Myocyte (in vitro differentiated cells): ENCODE measurements at places on chromosomes 7 and 10.

DNA sequence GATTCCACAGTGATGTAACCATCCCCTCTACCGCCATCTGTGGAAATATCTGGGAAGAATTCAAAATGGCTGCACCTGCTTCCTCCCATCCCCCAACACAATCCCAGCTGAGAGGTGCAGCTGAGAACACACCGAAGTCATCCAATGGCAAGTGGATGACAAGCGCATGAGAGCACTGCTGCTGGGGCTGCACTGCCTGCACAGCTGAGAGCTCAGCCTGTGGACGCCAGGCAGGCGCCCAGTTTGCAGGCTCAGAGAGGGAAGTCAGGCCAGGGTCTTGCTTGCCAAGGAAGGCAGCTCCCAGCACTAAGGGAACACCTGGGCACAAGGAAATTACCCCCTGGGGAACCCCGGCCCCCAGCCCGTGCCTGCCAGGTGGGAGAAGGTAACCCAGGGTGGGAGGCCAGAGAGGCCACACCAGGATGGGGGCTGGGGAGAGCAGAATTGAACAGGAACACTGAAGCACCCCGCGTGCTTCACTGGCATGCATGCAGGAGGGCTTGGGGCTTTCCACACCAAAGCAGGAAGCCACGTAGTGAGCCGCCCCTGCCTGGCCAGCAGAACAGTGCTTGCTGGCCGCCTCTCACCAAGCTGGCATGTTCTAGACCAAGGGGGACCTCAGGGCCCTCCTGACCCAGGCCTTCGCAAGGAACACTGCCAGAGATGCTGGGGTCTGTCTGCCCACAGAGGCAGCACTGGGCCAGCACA, 46.2 kb downstream of the FAM53B start:
- DNase-seq, result peak; percentile 73

- no peak for DNase-seq
These were observed 268.5 kb upstream of the NPSR1 start for GRCh38 chr7:34389332-34390078.

- no peak for DNase-seq
These were observed 139.9 kb upstream of the COBL start for GRCh38 chr7:51456431-51457060.

- no peak for DNase-seq
These were observed 347.3 kb upstream of the AUTS2 start for GRCh38 chr7:69250958-69251357.

DNA sequence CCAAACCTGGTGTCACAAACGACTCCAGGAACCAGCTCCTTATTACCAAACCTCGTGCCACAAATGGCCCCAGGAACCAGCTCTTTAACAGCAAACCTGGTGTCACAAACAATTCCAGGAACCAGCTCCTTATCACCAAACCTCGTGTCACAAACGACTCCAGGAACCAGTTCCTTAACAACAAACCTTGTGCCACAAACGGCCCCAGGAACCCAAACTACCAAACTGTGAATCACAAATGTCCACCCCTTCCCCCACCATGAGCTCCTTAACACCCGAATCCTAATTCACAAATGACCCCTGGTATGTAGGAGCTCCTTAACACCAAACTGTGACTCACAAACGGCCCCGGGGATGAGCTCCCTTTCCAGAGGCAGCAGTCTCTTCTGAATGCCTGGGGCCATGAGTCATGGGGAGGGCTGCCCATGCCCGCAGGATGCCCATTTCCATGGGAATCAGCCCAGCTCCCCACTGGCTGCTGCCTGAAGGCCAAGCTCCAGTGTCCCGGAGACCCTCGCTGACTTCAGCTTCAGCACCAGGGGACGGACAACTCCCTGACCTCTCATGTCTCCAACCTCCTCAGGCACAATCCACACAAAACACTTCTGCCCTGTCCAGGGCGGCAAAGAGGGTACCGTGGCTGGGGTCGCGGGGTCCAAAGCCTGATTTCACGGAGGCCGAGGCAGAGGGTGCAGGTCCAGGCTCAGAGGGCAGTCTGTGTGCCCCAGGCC, 213.1 kb downstream of the ELFN1 start:
- DNase-seq, result peak; percentile 94

GRCh38 chr7:5334671-5335070, 51.9 kb downstream of the SLC29A4 start:
- no peak for DNase-seq

GRCh38 chr10:17802976-17803375, 6.2 kb upstream of the MRC1 start:
- DNase-seq, result no peak

DNA sequence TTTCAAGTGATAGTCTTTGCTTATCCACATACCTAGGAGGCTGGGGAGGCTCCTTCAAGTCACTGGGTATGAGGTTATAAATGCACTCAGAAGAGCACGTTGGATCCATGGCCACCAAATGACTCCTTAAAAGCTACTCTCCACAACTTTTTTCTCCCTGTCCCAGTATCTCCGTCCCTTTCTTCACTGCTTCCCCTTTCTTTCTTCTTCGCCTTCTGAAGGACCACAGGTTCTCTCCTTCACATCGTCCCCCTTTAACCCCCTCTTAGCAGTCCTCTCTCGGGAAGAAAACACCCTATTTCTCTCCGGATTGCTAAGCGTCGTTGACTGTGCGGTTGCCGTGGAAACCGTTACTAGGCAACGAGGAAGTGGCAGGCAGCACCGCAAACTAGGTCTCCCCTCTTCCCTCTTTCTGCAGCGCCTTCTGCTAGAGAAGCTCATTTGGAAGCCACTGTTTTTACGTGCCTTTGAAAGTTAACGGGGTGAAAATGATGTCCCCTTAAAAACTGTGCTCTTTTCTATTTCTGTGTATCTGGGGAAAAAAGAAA, at the start of gene ENKUR:
TSS of gene ENKUR (minus strand) at position 331 of the 548 bp plus-strand sequence. CDS start at position 109, 222 bp downstream.
- DNase-seq, result peak; percentile 95

- DNase-seq, result no peak
These were observed 7.3 kb upstream of the GRIFIN start for GRCh38 chr7:2483494-2483893.

DNA sequence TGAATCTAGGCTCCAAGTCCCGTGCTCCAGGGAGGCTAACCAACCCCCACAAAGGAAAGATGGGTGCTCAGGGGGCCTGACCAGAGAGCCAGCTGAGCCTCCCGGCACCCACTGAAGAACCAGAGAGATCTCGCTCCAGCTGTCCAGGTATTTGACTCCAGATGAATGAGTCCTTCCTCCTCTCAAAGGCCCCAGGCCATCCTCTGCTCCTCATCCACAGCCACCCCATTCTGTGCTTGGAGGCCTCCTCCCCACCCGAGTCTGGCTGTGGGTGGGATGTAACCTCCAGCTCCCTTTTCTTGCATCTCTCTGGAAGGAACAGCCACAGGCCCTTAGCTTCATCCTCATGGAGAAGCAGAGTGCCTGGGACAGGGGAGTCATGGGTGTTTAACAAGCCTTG, 44.6 kb downstream of the VSTM4 start:
- no peak for DNase-seq

DNA sequence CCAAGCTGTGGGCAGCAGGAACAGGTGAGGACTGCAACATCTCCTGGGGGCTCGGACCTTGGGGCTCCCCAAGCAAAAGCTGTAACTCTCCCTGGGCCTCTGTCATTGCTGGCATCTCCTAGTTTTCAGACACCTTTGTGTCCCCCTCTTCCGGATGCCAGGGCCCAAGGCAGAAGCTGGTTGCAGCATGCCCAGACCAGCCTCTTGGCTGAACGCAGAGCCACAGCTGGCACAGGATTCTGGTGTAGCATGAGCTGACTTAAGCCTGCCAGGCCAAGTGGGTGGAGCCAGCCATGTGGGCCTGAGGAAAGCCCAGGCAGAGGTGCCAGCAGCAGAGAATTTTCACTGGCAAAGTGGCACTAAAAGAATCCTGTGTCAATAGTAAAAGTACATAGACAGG, 43.5 kb downstream of the ZWINT start:
- DNase-seq, result no peak

- DNase-seq, result no peak
These were observed 228.8 kb upstream of the KIAA1217 start for GRCh38 chr10:23980094-23980493.

- no peak for DNase-seq
These were observed 16.5 kb downstream of the ZNF365 start for GRCh38 chr10:62390497-62391176.

DNA sequence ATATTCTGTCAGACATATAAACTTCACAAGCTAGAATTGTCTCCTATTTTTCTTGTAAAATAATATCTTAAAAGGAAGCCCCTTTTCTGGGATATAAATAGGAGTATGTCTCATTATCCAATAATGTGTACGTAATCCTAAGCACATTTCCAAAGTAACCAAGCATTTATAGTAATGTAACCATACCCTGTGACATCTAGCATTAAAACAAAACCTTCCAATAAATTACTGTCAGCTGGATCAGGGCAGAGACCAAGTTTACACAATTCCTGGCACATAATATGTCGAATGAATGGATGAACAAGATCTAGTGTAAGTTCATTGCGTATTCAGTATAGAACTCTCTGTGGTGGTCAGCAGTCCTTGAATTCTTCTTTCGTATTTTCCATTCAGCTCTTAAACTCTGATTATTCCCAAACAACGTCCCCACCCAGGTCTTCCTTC, 14.3 kb downstream of the CPED1 start:
- DNase-seq, result no peak

- no peak for DNase-seq
These were observed 11.5 kb downstream of the IKZF1 start for GRCh38 chr7:50315739-50316671.

DNA sequence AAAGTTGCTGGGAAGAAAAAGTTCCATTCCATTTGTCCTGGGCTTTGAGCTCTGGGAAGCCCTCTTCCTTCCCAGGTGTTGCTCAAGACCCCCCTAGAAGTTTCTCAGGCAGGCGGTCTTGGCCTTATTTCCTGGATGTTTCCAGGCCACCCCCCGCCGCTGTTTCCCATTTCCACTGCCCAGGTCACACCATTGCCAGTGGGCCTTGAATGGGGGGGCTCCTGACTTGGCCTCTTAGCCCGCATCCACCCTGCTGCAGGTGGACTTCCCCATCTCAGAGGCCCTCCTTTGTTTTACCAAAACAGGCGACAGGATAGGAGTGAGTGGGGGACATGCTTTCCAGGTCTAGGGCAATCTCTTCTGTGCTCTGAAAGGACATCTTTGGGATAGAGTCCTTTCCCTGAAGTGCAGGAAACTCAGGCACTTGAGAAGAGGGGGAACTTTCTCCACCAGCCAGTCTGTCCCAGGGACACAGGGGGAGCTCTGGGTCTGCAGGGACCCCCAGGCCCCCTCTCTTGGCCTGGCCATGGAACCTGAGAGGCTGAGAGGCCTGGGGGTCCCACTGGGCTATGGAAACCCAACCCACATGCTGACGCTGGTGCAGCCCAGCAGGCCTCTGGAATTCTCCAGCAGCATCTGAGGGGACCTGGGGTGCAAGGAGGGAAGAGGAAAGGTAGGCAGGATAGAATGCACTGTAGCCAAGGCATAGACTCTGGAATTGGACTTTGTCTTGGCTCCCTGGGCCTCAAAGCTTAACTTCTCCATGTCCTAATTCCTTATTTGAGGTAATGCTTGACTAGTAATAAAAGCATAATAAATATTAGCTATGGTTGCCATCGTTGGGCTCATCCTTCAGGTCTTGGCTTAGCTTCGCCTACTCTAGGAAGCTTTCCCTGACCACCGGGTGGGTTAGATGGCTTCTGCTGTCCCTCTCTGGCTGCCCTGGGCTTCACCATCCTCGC, 17.6 kb downstream of the NEURL1 start:
- DNase-seq, result no peak

GRCh38 chr7:22872096-22872807, 49.6 kb upstream of the TOMM7 start:
- DNase-seq, result no peak

- no peak for DNase-seq
These were observed 18.6 kb downstream of the CUL1 start for GRCh38 chr7:148717266-148717793.

DNA sequence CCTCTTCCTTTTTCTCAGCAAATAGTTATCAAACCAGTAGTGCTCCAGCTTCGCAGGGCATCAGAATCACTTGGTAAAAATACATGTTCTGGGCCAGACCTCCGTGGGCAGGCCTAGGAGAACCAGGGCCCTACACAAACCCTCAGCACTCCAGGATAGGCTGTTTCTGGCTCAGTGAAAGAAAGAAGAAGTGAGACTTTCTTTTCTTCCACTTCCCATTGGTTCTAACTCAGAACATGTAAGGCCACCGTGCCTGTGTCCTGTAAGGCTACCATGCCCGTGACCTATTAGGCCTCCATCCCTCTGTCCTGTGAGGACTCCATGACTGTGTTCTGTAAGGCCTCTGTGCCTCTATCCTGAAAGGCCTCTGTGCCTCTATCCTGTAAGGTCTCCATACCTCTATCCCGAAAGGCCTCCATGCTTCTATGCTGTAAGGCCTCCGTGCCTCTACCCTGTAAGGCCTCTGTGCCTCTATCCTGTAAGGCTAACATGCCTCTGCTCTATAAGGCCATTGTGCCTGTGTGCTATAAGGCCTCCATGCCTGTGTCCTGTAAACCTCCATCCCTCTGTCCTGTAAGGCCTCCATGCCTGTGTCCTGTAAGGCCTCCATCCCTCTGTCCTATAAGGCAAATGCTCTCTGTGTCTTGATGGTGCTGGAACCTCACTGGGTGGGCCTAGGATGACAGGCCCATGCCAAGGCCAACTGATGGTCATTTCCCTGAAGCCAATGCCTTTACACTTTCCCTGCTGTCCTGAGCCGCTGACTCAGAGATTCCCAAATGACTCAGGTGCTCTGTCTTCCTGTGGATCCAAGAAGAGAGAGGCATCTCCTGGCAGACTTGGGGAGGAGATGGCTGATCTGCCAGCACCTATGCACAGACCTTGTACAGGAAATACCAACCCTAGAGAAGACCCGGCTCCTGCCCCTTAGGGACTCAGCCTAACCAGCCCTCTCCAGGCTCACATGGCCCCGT, 96.6 kb upstream of the CACUL1 start:
- DNase-seq, result no peak

GRCh38 chr7:3494947-3495346, 193.9 kb downstream of the SDK1 start:
- DNase-seq, result peak; percentile 47

DNA sequence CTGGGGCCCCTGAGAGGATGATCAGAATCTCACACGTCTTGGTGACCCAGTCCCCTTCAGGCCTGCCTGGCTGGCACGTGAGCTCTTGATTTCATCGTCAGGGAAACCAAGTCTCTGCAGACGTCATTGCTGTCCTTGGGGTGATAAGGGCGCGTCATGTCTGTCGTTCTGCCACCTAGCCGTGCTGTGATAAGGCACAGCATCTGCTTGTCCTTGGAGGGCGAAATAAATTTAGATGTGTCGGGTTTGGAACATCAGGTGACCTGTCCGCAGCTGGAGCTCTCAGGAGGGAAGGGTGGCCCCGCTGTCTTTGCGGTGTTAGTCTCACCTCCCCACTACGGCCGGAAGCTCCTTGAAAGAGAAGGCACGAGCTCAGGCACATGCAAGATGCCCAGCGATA, 129.2 kb downstream of the GRK5 start:
- DNase-seq, result no peak

- DNase-seq, result no peak
These were observed 517.3 kb downstream of the GRID1 start for GRCh38 chr10:85849315-85849714.

DNA sequence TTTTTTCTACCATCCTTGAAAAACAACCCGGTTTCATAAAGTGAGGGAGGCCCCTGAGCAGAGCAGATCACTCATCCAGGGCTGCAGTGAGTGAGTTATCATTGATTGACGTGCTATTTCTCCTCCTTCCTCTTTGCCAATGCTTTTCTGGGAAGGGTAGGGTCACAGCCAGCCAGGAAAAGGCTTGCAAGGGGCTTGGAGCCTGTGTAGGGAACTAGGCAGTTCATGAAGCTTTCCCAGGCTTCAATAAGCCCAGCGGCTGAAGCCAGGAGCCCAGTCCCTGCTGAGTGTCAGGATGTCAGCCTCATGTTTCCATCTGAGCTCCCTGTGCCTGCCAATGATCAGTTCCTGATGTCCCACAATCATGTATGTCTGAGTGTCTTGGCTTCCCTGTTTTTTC, 584.7 kb downstream of the GALNT17 start:
- DNase-seq, result no peak
